ENCODE measurements at places on chromosomes 1 and 21. TPM values are rescaled to one million over a fixed set of nuclear protein-coding genes. Genes with fewer than 3 reads are reported as not detected.
A peak's percentile ranks its signal among the peaks of the same experiment; 100 is the strongest.

DNA sequence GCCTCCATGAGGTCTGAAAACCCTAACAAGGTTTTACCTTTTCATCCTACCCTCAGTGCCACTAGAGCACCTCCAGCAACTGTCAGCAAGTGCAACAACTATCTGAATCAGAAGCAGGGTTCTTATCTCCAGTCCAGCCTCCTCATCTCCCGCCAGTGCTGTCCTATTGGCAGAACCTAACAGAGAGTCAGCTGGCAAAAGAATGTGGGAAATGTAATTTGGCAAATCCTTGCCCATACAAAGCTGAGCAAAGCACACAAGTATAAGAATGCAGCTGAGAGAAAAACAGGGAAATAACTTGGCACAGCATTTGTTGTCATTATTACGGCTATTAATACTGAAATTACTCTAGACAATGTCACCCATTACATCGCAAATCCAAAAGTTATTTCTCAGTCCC is 124.2 kb downstream of the ATP6V1G3 start:
- peak; percentile 47 for DNase-seq

- no peak for DNase-seq
Observed at GRCh38 chr1:30740251-30741238, 17.0 kb downstream of the LAPTM5 start.

ADORA1 gene
- 2.3 TPM for total RNA-seq

AXDND1 gene
- 2.7 TPM for total RNA-seq

INKA2 gene
- total RNA-seq = 12.5 TPM

DNA sequence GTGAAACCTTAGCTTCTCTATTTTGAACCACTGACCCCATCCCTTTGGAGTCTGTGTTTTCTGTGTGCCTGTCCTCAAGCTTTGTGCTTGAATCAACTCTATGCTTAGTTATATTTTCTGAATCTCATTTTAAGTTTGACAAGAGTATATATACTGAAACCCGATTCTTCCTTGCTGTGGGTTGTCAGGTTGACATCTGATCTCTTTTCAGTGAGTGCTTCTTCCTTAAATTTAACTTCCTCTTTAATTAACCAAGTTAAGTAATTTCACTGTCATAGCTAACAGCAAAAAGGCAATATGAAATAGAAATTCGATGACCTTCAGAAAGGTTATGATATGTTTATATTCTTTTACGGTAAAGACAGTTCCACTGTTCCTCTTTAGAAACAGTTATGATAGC is 69.4 kb downstream of the C1orf21 start:
- no peak for DNase-seq

SLAMF6 gene
- 1.9 TPM for total RNA-seq

KCNK1 gene
- total RNA-seq = 12.1 TPM

SMIM1 gene
- total RNA-seq = 11.0 TPM

SYNC gene
- total RNA-seq = 6.0 TPM

DNA sequence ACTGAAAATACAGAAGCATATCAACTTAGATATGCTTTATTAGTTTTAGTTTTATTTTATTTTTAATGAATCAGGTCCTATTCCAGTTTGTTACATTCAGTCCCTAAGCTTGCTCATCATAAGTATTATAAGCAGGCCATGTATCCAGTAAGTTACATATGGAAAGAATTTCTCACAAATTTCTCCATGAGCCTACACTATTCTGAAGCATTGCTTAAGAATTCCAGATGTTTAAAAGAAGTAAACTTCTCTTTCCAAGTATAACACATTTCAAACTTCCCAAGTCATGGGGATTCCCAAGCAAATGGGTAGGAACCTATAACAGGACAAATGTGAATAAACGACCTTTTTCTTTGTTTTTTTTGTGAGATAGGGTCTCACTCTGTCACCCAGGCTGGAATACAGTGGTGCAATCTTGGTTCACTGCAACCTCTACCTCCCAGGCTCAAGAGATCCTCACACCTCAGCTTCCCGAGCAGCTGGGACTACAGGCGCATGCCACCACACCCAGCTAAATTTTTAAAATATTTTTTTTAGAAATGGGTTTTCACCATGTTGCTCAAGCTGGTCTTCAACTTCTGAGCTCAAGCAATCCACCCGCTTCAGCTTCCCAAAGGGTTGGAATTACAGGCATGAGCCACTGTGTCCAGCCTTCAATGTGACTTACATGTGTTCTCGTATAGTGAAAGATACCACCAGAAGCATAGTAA is 39.0 kb downstream of the ST7L start:
- DNase-seq = no peak

DNA sequence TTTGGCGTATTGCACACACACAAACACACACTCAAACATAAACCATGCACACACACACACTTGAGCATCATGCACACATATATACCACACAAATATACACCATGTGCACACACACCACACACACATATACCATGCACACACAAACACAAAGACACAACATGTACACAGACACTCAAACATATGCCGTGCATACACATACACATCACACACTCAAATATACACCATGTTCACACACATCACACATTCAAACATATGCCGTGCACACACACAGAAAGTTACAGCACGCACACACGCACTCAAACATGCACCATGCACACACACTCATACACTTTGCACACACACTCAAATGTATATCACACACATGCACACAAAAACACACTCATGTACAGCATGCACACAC is 361.5 kb downstream of the CAMTA1 start:
- no peak for DNase-seq

Measured in lung (tissue), 17 donors.